ENCODE measurements at places on chromosomes 4 and X. TPM values are rescaled to one million over a fixed set of nuclear protein-coding genes. Genes with fewer than 3 reads are reported as not detected.

XAGE1A gene
- total RNA-seq: 59.0 TPM

CT83 gene
- total RNA-seq: not detected

F11 gene
- total RNA-seq: not detected

FANCB gene
- total RNA-seq: 14.4 TPM

OPRPN gene
- total RNA-seq: not detected

IBSP gene
- total RNA-seq: not detected

CABS1 gene
- total RNA-seq: not detected

AMOT gene
- total RNA-seq: 0.16 TPM

GYPB gene
- 41.8 TPM for total RNA-seq

Data from K562 (cell line).